Activated gamma-delta T cell (primary cell): ENCODE measurements at places on chromosomes 1 and 21.

- no peak for DNase-seq
These were observed 1632.3 kb downstream of the KCNT2 start for GRCh38 chr1:194975913-194976312.

DNA sequence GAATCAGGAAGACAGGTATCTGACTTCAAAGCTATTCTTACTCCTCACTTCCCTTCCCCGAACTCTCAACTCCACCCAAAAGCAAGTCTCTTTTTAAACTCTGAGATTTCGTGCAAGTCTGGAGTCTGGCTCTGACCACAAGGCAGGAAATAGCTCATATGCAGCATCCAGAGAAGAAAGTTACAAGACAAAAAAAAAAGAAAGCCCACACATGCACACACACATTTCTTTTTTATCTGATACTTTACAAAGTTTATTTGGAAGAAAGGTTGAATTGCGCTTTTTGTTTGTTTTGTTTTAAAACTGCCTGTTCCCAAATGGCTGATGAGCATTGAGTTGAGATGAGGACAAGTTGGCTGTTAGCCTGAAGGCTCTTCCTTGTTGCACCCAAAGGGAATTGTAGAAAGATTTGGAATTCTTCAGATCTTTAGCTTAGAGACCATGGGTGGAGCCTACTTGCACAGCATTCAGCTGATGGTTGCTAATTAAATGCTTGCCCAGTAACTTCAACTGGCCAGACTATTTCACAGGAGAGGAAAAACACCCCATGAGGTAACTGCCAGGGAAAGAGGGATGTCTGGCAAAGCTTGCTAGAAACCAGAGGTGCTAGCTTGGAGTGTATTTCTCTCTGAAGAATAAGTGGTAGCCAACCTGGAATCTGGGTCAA lies 490.3 kb downstream of the TTLL7 start:
- DNase-seq: no peak

- DNase-seq: no peak
These were observed 340.3 kb downstream of the SEC16B start for GRCh38 chr1:177629526-177629925.

DNA sequence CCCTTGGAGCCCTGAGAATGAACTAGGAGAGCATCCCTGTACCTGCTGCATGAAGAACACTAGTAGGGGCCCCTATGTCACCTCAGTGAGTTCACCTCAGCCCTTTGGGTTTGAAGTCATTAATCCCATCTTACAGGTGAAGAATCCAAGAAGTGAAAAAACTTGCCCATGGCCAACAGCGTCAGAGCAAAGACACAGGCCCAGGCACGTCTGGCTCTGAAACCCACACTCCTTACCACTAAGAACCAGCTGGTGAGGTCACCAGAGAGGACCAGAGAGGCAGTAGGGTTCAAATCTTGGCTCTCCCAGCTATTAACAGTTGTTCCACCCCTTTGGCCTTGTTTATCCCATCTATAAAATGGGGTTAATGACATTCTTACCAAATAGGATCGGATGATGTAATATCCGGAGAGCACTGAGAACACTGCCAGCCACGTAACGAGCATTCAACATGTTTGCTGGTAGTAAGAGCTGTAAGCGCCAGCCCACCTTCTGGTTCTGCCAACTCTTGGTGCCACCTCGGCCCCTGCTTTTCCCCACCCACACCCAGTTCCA lies 8.8 kb downstream of the MATN1 start:
- DNase-seq: no peak

- DNase-seq: no peak
These were observed 29.3 kb downstream of the SLC9C2 start for GRCh38 chr1:173573596-173573995.

GRCh38 chr1:100989306-100990077 lies 36.1 kb downstream of the DPH5 start:
- no peak for DNase-seq

DNA sequence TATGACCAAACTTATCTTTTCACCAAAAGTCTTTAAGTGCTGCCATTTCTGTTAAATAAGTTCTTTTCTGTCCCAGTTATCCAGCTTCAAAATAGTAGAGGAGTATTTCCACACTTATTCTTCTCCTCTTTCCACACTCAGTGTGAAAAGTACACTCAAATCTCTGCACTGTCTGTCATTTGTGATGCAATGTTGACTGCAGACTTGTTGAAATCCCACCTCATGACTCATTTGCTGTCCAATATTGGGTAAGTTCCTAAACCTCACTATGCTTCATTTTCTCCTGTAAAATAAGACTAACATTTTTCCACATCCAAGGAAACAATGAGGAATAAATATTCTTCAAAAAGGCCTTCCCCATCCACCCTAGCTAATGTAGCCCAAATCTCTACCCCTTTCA lies 17.5 kb downstream of the LRRIQ3 start:
- DNase-seq: no peak
